ENCODE measurements at places on chromosomes 6 and 20. TPM values are rescaled to one million over a fixed set of nuclear protein-coding genes. Genes with fewer than 3 reads are reported as not detected.
A peak's percentile ranks its signal among the peaks of the same experiment; 100 is the strongest.

TRIM40 gene
- total RNA-seq: not detected

GRCh38 chr20:38308047-38308438, 4.1 kb downstream of the BPI start:
- DNase-seq: no peak

DNA sequence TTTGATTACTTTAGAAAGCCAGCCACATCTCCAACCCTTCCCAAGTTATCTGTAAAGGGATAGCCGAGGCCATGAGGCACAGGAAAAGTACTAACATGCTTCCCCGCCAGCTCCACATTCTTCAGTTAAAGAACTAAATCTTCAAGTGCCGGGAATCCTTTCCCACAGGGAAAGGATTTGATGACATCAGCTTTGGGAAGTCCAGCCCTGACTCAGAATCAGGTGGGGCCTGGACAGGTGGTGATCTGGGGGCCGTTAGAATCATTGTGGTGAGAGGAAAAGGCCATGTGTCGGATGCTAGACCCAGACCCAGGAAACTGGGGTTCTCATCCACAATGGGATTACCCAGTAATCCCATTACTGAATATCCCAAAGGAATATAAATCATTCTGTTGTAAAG, 580.0 kb downstream of the QKI start:
- no peak for DNase-seq

- DNase-seq: peak; percentile 87
Observed at GRCh38 chr6:143677891-143678791, at the start of gene PHACTR2. Gene PHACTR2, plus strand, starts transcription at chr6:143677965. Its CDS starts 199 bp downstream, at chr6:143678164.

DNA sequence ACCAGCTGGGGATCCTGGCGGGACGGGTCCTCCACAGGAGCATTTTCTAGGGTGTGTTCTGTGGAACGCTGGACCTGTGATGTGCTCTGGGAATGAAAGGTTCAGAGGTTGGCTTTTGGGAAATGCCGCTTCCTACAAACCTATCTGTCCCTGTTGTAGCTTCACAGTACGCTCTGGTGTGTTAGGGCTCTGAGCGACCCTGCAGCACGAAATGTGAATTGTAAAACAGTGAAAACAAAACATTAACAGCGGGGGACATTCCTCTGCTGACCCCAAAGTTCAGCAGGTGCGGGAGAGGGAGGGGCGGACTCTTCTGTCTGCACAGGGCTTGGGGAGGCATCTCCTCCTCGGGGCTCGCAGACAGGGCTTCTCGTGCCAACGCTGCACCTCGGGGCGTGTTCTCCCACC, 155.9 kb downstream of the NRN1 start:
- DNase-seq: no peak

CD40 gene
- 11.7 TPM for total RNA-seq

Data from right lobe of liver (tissue), 6 donors.